ENCODE measurements at places on chromosomes 11 and 22.

DNA sequence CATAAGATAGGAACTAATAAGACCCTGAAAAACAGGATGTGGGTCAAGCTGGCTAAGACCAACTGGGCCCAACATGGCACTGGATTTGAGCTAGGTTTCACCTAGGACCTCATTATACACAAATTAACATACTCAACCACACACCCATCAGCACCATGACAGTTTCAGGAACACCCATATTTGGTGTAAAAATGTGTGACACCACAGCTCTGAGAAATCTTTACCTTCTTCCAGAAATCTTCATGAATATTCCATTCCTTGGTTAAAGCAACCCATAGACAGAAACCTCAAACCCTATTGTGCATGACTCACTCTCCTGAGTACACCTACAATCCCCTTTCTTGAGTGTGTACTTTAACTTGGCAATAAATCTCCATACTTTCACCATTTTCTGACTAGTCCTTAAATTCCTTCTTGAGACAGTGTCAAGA lies 378.8 kb downstream of the DYNC2H1 start:
- no peak for DNase-seq

GRCh38 chr22:37631448-37632173 lies 7.9 kb upstream of the SH3BP1 start:
- DNase-seq, result no peak

DNA sequence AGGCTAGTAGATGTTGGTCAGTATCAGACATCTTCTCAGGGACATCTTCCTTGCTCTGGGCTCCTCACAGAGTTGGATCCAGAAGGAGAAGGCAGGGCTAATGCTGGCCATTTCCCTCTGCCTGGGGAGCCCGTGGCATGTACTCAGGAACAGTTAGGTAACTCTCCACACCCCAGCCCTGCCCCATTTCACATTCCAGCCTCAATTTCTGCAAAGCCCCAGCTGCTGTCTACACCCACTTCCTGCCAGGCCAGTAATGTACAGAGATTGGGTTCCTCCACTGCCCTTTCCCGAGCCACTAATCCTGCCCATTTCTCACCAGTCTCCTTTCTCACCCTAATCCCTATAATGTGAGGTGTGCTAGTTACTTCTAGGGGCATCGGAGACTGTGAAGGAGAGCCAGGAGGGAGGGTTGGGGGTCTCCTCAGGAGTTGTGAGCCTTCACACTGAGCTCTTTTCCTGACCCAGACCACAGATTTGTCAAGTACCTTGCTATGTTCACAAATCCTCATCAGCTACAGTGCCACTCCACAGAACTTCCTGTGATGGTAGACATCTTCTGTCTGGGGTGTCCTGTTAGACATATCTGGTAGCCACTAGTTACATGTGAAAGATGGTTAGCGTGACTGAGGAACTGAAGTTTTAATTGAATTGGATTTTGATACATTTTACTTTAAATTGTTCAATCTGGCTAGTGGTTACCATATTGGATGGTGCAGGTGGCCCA lies 1.3 kb upstream of the SEC14L3 start:
- DNase-seq, result no peak

DNA sequence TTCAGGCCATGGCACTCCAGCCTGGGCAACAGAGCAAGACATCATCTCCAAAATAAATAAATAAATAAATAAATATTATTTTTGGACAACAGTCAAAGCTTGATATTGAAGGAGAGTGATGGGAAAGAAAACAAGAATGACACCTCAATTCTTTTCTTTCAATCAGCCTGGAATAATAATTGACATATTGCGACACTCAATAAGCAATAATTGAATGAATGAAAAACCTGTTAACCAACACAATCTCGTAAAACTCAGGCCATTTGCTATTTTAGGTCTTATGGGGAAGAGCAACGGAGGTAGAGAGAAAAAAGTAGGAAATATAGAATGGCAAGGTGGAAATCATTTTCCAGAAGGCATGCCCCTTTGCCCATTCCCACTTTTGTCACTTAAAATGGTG lies 10.5 kb upstream of the RBFOX2 start:
- DNase-seq, result no peak

- no peak for DNase-seq
Measured at GRCh38 chr22:46794067-46794466, 31.6 kb downstream of the TBC1D22A start.

DNA sequence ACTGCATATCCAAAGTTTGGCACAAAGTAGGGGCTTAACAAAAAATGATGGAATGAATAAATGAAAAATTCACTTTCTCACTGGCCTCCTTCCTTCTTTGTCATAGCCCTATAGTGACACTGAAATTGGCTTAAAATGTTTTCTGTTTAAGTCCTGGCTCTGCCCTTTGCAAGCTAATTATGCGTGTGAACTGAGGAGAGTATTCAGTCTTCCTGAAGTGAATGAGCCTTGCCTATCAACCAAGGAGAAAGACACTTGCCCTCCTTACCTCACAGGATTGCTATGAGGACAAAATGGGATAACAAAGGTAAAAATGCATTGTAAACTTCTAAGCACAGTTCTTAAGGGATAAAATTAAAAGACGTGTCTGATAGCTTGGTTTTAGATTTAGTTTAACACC lies 729.8 kb upstream of the ANO3 start:
- DNase-seq, result no peak

DNA sequence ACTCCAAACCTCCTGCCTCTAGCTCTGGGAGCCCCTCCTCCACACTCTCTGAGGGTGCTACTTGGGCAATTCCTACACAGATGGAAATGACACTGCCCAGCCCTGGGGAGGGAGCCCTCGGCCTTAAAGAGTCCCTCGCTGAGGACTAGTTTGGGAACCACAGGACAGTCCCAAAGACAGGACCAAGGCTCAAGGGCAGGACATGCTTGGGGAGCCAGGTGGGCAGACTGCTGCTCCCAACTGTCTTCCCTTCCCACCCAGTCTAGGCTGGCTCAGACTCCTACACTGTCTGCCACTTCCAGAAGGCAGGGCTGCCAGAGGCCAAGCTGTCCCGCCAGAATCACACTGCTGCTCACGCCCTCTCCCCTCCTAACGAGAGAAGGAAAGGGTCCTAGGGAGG lies 9.8 kb downstream of the ARRB1 start:
- DNase-seq, result no peak

- no peak for DNase-seq
Measured at GRCh38 chr11:86089659-86090058, 20.8 kb upstream of the PICALM start.

- no peak for DNase-seq
Measured at GRCh38 chr22:43289531-43289963, 53.6 kb downstream of the SCUBE1 start.

DNA sequence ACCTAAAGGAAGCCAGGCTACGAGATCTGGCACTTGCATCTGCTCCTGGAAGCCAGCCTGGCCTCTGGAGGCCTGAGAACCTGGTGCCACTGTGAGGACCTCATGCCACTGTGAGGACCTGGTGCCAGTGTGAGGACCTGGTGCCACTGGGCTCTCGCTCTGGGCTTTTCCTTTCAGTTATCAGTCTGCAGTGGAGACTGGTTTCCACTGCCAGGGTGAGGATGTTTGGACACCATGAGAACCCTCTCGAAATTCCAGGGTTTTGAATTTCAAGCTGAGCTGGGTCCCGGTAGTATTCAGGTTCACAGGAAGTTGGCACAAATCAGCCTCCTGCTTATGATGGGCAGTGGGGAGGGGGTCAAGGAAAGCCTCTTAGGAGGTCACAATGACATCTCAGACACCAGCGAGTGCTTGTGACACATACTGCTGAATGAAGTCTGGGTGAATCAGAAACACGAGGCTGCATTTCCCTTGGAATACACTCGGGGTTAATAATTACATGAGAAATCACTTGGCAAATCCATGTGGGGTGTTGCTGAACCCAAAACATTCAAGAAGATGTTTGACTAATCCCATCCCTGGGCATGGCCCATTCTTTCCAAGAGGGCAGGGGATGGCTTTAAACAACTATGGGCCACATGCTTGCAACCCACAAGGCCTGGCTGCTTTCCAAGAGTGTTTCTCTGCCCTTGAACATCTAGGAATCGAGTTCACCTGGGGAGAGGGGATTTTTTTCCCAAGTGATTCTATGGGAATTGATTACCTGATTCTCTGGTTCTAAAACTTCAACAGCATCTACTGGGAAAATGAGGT lies 60.2 kb downstream of the LINC01488 start:
- DNase-seq, result peak; percentile 22

GRCh38 chr11:69642549-69642912 lies 1.6 kb downstream of the CCND1 start:
- DNase-seq, result no peak

DNA sequence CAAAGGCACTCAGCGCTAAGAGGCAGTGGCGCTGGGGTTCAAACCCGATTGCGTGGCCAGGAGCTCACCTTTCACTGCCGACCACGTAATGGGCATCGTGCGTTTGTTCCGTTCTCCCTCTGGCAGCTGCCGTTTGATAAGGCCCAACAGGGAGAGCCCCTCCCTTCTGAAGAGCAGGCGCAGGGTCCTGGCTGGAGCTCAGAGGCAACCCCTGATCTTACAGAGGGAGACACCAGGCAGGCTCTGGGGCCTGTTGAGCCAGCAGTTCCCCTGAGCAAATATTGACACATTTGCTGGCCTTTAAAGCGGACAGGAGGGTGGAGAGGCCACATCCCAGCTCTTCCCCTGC lies 11.7 kb upstream of the C1QTNF6 start:
- DNase-seq, result no peak

- no peak for DNase-seq
Measured at GRCh38 chr11:122019908-122020694, 95.9 kb downstream of the BLID start.

DNA sequence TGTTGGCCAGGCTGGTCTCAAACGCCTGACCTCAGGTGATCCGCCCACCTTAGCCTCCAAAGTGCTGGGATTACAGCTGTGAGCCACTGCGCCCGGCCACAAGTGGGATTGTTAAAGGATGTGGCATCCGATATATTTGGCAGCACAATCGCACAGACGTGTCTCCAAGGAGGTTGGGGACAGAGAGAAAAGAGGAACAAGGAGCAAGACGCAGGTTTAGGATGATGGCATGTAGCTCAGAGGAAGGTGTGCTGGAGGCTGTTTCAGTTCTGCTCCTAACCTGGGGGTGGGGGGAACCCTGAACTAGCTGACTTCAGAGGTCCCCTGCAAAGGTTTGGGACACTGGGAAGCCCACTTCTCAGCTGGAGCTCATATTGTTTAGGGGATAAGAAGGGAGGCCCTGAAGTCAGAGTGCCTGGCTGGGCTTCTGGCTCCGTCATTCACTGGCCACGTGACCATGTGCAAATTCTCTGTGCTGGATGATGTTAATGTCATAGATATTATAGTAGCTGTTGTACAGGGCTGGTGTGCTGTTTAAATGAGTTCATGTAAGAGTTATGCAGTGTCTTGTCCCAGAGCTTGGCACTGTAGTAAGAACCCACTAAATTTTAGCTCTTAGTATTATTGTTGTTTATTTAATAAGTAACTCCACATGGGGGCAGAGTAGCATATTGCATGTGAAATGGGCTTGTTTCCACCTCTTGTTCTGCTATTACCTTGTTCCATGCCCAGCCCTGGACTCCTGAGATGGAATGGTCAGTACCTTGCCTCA lies 129.7 kb downstream of the ST3GAL4 start:
- DNase-seq, result peak; percentile 57

- DNase-seq, result peak; percentile 88
Measured at GRCh38 chr11:26331911-26332571, at the start of gene ANO3. Gene ANO3 (plus strand): TSS chr11:26332130. CDS start chr11:26332276, 146 bp downstream.

GRCh38 chr11:82234256-82234655 lies 499.4 kb downstream of the FAM181B start:
- DNase-seq, result no peak

GRCh38 chr11:34323601-34324000 lies 34.2 kb downstream of the ABTB2 start:
- no peak for DNase-seq

DNA sequence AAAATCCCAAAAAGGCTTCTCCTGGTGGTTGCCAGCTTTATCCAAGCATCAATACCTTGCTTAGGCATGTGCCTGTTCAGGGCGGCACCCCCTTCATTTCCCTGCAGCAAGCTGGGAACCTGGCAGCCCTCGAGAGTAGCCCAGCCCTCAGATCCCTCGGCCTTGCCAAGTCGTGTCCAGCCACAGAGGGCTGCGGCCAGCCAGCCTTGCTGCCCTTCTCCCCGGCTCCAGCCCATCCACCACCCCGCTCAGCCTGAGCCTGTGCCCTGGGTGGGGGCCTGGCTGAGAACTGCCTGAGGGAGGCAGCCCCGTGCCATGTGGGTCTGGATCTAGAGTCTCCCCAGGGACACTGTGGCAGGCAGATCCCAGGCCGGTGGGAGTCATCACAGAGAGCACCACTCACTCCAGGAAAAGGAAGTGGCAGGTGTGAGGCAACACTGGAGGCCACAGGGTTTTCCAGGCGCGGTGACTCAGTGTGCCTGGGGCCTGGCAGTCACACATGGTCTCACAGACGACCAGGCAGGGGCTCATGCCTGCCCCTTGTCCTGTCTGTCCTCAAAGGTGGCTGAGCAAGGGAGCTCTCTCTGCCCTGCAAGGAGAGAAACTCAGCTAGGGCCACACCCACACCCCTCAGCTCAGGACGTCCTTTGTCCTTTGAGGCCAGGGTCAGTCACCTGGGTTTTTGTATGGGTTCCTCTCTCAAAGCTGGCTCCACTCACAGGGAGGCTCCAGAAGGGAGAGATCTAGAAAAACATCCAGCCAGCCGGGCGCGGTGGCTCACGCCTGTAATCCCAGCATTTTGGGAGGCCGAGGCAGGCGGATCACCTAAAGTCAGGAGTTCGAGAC lies 12.2 kb upstream of the CDC42BPG start:
- peak; percentile 74 for DNase-seq

DNA sequence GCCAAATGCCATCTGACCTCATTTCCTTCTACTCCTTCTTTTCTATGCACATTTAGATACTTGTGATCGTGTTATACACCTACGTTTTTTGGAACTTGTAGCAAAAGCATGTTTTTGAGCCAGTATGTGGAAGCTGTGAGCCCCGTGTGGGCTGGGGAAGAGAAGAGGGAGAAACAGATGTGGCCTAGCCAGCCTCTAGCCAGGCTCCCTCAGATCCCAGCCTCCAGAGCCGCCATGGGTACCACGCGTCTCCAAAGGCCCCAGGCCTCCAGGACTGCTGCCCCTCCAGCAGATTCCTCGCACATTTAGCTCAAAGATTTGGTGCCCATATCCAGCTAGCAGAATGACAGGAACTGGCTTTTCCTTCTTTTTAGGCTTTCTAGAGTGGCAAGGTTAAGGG lies 17.0 kb upstream of the TLCD5 start:
- DNase-seq, result no peak

GRCh38 chr11:102383839-102384238 lies 36.8 kb downstream of the BIRC2 start:
- DNase-seq, result no peak

DNA sequence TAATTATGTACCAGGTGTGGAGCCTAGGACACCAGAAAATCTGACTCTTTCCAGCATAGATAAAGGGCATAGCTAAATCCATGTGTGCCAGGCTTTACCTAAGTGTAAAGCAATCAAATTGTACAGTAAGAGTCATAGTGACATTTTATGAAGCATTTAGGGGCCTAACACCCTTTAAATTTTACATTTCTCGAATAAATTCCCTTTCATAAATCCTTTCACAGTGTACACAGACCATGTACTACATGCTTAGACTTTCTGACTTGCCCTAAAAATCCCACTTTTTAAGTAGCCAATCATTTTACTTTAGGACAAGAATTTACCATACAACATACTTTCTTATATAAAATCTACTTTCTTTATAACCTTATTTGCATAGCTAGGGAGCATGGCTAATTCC lies 727.6 kb upstream of the LUZP2 start:
- DNase-seq, result no peak
